ENCODE measurements at places on chromosomes 1 and 21.

- H3K27ac ChIP-seq: no peak overlapping the region
- DNase-seq: no peak
- peaks cover 46% of the 10 kb centered on the region for H3K36me3 ChIP-seq
- no peaks in the 10 kb centered on the region for H3K27me3 ChIP-seq
- H3K4me3 ChIP-seq: no peak overlapping the region
- H3K4me1 ChIP-seq: no peaks in the 10 kb centered on the region
Observed at GRCh38 chr1:212379366-212379765, 35.3 kb downstream of the PACC1 start.

DNA sequence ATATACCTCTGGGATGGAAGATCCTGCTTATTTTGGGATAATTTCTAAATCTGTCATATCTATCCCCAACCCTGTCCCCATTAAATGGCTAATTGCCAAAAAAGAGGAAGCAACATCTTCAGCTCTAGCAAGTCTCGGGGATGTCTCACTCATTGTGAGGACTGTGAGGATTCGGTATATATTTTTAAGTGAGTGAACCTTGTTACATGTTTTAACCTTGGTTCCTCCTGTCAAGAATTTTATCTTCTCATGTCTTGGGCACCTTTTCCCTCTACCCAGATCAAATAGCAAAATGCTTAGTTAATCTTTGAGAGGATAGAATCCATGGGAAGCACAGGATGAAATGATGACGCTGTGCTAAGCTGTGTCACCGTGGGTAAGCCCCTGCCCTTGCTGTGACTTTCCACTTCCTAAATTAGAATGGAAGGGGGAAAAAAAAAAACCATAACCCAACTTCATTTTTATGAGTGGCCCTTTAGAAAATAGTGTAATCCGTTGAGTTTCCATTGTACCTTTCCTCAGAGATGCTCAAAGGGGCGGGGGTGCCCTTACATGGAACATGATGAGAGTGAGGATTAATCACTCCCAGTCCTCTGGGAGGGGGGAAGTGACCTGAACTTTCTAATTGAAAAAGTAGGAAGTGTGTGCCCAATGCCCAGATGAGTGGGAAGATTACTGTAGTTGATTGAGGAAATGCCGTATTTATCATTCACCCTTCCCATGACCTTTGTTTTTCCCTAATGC is 7.6 kb downstream of the ATP1A1 start:
- no peak overlapping the region for H3K27ac ChIP-seq
- H3K4me3 ChIP-seq: no peak overlapping the region
- H3K27me3 ChIP-seq: no peaks in the 10 kb centered on the region

- H3K27ac ChIP-seq: no peak overlapping the region
- no peak for DNase-seq
- no peaks in the 10 kb centered on the region for H3K27me3 ChIP-seq
- H3K4me1 ChIP-seq: no peaks in the 10 kb centered on the region
- no peaks in the 10 kb centered on the region for H3K36me3 ChIP-seq
- no peak overlapping the region for H3K4me3 ChIP-seq
Observed at GRCh38 chr1:218585511-218586184, 240.5 kb downstream of the TGFB2 start.

GRCh38 chr1:228208831-228209551 is 1.1 kb downstream of the OBSCN start:
- H3K27ac ChIP-seq: no peak overlapping the region
- H3K4me3 ChIP-seq: no peak overlapping the region
- H3K4me1 ChIP-seq: peaks cover 2% of the 10 kb centered on the region
- no peak for DNase-seq

DNA sequence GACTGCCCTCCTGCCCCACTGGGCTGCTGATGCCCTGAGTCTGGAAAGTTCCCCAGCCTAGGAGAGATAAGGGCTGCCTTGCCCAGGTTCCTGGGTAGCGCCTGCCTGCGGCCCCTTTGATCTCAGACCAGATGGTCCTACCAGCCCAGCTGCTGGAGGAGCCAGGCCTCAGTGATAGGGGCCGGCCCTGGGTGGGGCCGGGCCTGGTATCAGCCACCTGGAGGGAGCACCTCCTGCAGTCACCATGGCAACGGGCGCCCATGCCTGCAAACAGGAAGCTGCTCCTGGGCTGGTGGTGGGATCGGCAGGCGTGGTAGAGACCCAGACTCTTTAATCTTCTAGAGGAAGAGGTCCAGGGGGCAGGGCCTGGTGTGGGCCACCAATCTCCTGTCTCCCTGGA is 119.7 kb upstream of the WNT4 start:
- no peak overlapping the region for H3K27ac ChIP-seq
- H3K4me3 ChIP-seq: no peak overlapping the region
- no peaks in the 10 kb centered on the region for H3K4me1 ChIP-seq
- no peaks in the 10 kb centered on the region for H3K27me3 ChIP-seq

GRCh38 chr1:94922761-94923331 is 4.1 kb downstream of the CNN3 start:
- H3K4me1 ChIP-seq: peaks cover 15% of the 10 kb centered on the region
- no peak overlapping the region for H3K4me3 ChIP-seq
- no peak overlapping the region for H3K27ac ChIP-seq
- peaks cover 39% of the 10 kb centered on the region for H3K27me3 ChIP-seq
- H3K36me3 ChIP-seq: peaks cover 3% of the 10 kb centered on the region
- DNase-seq: no peak

- no peak overlapping the region for H3K27ac ChIP-seq
- no peaks in the 10 kb centered on the region for H3K27me3 ChIP-seq
- no peak for DNase-seq
- peaks cover 4% of the 10 kb centered on the region for H3K4me1 ChIP-seq
- H3K36me3 ChIP-seq: no peaks in the 10 kb centered on the region
- H3K4me3 ChIP-seq: no peak overlapping the region
Observed at GRCh38 chr1:202072211-202072765, 50.4 kb upstream of the GPR37L1 start.

- H3K4me3 ChIP-seq: no peak overlapping the region
- H3K27me3 ChIP-seq: no peaks in the 10 kb centered on the region
- peaks cover 15% of the 10 kb centered on the region for H3K36me3 ChIP-seq
- peak overlapping the region; percentile 2 for H3K27ac ChIP-seq
Observed at GRCh38 chr1:19366599-19367536, 54.7 kb downstream of the SLC66A1 start.

GRCh38 chr1:79197421-79197820 is 190.9 kb upstream of the ADGRL4 start:
- no peak overlapping the region for H3K4me3 ChIP-seq
- DNase-seq: no peak
- no peak overlapping the region for H3K27ac ChIP-seq
- H3K4me1 ChIP-seq: no peaks in the 10 kb centered on the region

DNA sequence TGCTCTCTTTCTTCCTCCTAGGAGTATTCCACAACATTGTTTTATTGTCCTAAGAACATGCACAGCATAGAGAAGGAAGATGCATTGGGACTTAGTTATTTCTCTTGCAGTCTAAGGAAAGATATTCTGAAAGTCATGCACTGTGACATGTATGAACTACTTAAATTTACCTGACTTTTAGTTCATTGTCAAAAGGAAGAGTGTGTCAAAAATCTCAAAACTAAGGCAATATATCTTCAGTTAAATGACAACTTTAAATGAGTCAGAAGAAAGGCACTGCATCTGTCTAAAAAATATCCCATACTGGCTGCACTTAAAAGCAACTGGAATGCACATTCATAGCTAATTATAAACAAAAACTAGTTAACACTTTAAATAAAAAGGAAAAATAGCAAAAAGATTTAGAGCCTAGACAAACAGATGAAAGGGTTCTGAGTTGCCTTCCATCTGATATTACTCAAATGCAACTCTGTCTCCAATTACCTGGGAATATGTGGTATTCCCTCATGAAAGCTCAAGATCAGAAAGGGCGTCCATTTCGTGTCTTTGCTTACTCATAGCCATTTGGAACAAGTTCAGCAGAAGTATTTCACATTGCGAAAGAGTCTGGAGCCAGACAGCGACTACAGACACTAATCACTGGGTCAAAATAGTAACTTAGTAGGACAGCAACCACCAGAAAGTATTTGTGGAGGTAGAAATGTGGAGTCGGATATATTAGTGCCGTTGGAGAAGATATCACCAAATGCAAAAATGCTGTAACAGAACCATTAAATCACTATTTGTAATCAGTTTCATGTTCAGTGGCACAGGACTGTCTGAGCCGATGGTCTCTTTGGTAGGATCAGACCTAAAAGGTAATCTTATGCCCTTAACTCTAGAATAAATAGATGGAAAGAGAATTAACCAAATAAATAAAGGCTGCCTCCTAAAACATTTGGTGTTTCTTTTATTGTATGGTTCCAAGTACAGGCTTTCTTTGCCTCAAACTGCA is 225.7 kb downstream of the GREM2 start:
- H3K27me3 ChIP-seq: no peaks in the 10 kb centered on the region
- H3K36me3 ChIP-seq: no peaks in the 10 kb centered on the region
- no peaks in the 10 kb centered on the region for H3K4me1 ChIP-seq
- no peak overlapping the region for H3K27ac ChIP-seq

GRCh38 chr1:79264285-79264684 is 257.8 kb upstream of the ADGRL4 start:
- no peak for DNase-seq
- no peaks in the 10 kb centered on the region for H3K27me3 ChIP-seq
- no peaks in the 10 kb centered on the region for H3K4me1 ChIP-seq
- H3K27ac ChIP-seq: no peak overlapping the region
- H3K4me3 ChIP-seq: no peak overlapping the region

DNA sequence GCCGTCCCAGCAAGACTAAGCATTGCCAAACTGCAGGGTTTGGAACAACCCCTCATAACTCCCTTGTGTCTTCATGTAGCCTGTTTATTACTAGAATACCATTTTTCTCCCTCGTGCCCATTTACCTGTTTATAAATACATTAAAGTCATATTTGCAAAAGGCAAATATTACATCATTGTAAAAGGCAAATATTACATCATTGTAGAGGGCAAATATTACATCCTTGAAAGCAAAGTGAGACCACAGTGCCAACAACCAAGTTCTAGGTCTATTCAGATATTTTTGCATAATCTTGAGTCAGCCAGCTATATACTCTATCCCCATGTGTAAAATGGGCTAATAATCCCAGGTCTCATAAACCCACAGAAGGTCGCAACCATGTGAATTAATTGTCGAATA is 11.4 kb upstream of the FAM163A start:
- no peaks in the 10 kb centered on the region for H3K36me3 ChIP-seq
- no peak for DNase-seq
- peaks cover 1% of the 10 kb centered on the region for H3K4me1 ChIP-seq
- H3K27me3 ChIP-seq: peaks cover 7% of the 10 kb centered on the region
- no peak overlapping the region for H3K27ac ChIP-seq

DNA sequence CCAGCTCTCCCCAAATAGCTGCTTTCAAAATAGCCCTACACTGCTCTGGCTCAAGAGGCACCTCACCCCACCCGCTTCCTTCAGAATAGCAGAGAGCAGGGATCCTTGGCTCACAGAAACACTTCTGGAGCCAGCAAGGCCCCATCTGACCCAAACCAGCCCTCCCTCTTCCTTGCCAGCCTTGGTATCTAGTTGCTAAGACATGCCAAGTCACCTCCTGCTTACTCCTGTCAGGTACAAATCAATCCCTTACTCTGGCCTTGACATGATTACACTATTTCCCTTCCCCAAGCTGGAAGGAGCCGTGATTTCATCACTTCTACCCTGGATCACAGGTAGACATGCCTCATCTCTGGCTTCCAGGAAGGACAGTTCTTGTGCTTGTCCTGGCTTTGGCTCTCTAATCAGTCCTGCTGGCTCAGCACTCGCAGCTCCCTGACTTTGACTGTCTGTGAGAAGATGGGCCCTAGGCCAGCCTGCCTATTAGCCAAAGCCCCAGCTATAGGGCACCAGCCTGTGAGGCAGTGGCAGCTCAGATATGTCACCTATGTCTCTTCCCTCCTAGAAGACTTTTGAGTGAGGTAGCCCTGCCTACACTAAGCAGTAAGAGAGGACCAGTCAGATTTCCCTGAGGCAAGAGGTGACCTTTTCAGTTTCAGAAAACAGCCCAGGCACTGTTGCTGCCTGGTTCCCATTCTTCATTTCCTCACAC is 8.9 kb upstream of the MUTYH start:
- no peak overlapping the region for H3K27ac ChIP-seq
- no peak overlapping the region for H3K4me3 ChIP-seq
- peaks cover 20% of the 10 kb centered on the region for H3K36me3 ChIP-seq
- DNase-seq: no peak

DNA sequence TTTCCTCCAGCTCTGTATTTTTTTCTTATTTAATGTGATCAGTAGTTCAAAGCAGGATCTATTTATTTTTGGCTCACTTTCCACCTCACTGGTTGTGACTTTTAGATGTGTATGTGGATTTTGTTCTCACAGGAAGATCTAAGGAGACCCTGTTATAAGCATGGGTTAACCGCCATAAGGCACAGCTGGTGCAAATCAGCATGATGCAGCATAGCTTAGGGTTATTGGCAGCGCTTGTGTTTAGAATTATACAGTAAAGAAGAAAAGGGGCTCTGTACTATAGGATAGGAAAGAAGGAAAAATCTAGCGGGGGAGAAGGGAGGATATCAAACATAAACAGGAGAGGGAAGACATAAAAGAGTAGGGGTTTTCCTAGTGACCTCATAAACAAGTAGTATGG is 26.9 kb upstream of the RGL1 start:
- no peak for DNase-seq
- H3K36me3 ChIP-seq: peaks cover 5% of the 10 kb centered on the region
- H3K4me3 ChIP-seq: no peak overlapping the region
- H3K4me1 ChIP-seq: no peaks in the 10 kb centered on the region
- H3K27ac ChIP-seq: no peak overlapping the region
- no peaks in the 10 kb centered on the region for H3K27me3 ChIP-seq

DNA sequence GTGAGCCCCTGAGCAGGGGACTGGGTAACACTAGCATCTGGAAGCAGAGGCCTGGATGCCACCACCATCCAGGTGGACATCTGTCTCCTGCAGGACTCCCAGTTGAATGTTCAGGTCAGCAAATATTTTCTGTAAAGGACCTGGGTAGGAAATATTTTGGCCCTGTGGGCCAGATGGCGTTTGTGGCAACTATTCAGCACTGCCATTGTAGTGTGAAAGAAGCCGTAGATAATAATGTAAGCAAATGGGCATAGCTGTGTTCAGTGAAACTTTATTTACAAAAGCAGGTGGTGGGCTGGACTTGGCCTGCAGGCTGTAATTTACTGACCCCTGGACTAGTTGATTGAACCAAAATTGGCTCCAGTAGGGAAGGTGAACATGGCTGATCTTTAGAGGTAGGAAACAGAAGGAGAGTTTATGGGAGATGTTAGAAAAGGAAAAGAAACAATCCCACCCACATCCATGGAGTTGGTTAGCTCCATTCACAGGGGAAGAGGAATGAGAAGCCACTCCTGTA is 20.0 kb upstream of the CD101 start:
- peaks cover 11% of the 10 kb centered on the region for H3K4me1 ChIP-seq
- H3K27ac ChIP-seq: no peak overlapping the region
- no peak overlapping the region for H3K4me3 ChIP-seq
- H3K27me3 ChIP-seq: peaks cover 3% of the 10 kb centered on the region
- no peaks in the 10 kb centered on the region for H3K36me3 ChIP-seq

- no peak overlapping the region for H3K27ac ChIP-seq
- peaks cover 40% of the 10 kb centered on the region for H3K4me1 ChIP-seq
- no peak for DNase-seq
- H3K27me3 ChIP-seq: no peaks in the 10 kb centered on the region
Observed at GRCh38 chr21:33219300-33219699, 10.4 kb upstream of the IFNAR2 start.

Data from activated T-helper 2 cell treated with anti-CD3 and anti-CD28 coated beads, Interferon-gamma antibody, Interleukin-2, Interleukin-4, amounts not matched to agents 10 μg/mL and 5 μg/mL and 100 μg/mL, durations not matched to agents 14 hours and 24 hours and 36 hours (primary cell).